ENCODE measurements at places on chromosomes 11 and 22.

GRCh38 chr11:106231591-106231990 is 154.1 kb downstream of the AASDHPPT start:
- DNase-seq = no peak

DNA sequence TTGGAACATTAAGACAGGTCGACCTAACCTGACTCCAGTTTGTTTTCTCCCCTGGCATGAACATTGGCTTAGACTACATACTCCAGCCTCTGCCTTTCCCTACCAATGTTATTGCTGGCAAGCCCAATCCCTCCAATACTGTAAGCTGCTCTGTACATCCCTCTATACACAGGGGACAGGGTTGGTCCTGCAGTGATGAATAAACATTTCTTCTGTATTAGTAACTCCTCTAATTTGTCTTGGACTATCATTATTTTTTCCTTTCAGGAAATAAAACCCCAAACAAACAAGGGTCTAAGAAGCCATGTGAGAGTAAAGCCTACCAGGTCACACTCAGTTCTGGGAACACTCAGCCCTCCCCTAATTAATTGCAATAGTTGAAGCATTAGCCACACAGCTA is 35.1 kb upstream of the FJX1 start:
- DNase-seq = no peak

- DNase-seq = no peak
These were observed 30.9 kb upstream of the CSNK1E start for GRCh38 chr22:38347944-38348750.

- no peak for DNase-seq
These were observed at the start of gene ARRB1 for GRCh38 chr11:75351541-75351790. ARRB1 (minus strand) TSS chr11:75351661; CDS start chr11:75351607, 54 bp downstream.

DNA sequence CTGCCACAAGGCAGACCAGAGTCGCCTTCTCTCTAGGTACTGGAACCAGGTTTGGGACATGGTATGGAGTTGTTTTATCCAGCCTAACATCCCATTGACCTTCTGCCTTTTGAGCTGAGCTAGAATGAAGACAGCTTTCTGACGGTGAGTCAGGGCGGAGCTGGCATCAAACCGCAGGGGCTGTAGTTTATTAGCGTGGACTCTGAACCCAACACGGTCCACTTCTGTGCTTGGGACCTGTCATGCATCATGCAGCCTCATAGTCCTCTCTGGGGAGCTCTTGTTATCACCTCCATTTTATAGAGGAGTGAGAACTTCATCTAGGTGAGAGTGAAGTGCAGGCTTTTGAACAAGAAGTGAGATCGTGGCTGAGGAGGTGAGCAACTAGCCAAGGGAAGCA is 8.3 kb downstream of the GAL3ST1 start:
- DNase-seq = no peak

GRCh38 chr11:72228229-72228843 is 3.8 kb downstream of the INPPL1 start:
- DNase-seq = no peak

GRCh38 chr22:31840585-31840984 is 86.8 kb downstream of the DEPDC5 start:
- DNase-seq = no peak

DNA sequence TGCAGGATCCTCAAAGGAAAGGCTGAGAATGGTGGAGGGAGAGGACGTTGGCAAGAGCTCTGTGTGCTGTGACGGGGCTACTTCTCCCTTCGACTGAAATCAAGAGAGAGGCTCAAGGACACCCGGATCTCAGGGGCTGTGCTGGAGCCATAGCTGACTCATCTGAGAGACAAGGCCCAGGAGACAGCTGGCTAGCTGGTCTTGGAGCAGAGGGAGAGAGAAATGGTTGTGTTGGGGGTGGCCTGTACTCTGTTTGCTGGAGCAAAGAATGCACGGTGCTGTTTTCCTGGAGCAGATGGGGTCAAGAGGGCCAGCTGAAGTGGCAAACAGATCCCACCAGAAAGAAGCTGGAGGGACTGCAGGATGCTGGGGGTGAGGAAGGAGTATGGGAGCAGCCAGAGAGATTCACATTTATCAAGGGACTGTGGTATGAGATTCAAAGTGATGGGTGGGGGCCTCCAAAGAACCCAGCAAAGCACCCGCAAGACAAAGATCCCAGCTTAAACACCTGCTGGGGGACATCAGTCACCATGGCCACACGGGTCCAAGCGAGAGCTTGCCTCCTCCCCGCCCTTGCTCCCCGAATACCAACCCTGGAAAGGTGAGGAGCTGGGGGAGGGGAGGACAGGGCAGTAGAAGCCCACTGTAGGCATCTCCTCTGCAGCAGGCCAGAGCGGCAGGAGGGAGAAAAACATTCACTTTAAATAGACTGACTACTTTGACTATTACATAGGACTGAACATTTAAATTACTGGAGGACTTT is 40.8 kb downstream of the MAP6 start:
- DNase-seq = no peak

- no peak for DNase-seq
These were observed 8.2 kb downstream of the ZBED4 start for GRCh38 chr22:49861642-49862495.

DNA sequence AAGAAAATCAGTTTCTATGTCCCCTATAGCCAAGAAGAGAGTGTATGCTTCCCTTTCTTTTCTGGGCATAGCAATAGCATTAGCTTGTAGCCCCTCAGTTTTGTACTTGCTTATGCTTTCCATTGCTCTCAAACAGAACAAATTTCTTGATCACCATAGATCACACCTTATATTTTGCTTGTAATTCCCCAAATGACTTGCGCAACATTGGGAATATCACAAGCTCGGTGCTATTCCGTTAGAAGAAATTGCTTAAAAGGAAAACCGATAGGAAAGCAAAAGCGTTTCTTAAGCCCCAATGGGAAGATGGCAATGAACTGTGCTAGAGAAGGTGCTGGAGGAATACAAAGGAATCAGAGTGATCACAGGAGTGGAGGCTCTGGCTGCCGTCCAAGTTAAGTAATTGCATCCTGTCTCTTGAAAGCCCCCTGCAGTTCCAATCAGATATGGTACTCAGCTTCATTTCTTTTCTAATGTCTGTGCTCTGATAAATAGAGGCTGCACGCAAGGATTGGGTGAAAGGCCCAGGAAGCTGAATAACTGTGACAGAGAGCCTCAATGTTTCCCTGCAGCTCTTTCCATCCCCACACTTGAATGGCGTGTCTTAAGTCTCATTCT is 182.1 kb upstream of the KIRREL3 start:
- no peak for DNase-seq

DNA sequence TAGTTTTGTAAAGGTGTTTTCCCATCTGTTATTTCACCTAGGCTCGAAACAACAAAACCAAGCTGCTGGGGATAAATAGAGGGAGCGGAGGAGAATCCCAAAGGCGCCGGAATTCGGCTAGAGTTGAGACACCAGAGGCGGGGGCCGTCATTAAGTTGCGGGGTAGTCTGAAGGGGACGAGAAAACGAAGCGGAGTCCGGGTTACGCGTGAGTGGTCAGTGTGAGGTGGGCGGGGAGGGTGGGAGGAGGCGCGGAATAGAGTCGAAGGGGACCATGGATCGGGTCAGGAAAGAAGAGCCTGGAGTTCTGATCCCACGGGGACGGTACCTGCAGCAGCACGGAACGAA is 361 bp downstream of the SRPRA start:
- no peak for DNase-seq

GRCh38 chr22:19105867-19106802 is 16.1 kb downstream of the DGCR2 start:
- DNase-seq = no peak

DNA sequence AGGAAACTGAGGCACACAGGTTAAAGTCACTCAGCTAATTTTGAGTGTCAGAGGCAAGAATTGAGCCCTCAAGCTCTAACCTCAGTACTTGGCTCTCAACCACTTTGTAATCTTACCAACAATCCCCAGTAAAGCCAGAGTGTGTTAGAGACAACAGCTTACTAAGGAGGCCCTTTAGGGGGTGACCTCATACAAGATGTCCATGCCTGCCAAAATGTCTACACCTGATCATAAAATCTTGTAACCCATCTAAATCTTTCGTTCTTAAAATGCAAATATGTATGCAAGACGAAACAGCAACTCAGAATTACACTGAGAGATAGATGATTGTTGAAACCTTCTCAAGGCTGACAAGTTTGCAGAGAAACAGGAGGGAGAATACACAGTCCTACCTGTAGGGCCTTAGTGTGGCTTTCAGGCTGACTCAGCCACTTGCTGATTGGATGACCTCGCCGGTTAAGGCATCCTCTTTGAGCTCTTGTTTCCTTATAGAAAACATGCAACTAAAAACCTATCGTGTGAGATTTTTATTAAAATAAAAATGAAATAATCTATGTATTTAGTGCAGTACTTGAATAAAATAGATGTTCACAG is 143.2 kb downstream of the OPCML start:
- DNase-seq = no peak

DNA sequence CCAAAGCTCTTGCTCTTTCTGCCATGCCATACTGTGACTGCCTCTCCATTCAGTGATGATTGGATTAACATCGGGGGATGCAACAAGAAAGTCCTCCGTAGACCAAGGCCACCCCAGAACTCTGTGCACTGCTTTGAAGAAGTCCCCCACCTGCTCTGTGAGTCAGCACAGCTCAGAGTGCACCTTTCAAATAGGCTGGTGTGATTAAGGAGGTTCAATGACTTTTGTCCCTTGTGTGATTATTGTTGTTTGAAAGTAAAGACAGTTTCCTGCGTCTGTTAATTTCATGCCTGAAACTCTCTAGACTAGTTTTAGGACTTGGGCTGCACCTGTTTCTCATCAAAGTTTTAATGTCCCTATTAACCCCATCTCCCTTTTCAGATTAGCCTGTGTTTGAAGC is 33.0 kb upstream of the DBX1 start:
- no peak for DNase-seq

- DNase-seq = no peak
These were observed 154.4 kb upstream of the FAT3 start for GRCh38 chr11:92070026-92070889.

- DNase-seq = no peak
These were observed 1496.4 kb downstream of the BRD1 start for GRCh38 chr22:48331266-48331665.

DNA sequence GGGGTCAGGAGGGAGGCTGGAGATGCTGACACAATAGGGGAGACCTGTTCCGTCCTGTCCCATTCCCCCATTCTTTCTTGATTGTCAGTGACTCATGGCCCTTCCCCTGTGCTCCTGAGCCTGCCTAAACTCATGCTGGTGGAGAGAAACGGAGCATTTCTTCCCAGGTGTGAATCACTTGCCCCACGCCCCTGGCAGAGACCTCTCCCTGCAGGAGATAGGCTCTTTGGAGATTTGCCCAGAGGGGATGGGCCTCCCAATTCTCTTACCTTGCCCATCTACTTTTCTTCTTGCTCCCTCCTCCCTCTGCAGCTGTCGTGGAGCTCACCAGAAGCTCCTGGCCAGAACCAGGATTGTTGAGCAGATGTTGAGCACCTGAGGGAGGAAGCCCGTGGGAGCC is 121.9 kb upstream of the OR9Q1 start:
- DNase-seq = no peak

DNA sequence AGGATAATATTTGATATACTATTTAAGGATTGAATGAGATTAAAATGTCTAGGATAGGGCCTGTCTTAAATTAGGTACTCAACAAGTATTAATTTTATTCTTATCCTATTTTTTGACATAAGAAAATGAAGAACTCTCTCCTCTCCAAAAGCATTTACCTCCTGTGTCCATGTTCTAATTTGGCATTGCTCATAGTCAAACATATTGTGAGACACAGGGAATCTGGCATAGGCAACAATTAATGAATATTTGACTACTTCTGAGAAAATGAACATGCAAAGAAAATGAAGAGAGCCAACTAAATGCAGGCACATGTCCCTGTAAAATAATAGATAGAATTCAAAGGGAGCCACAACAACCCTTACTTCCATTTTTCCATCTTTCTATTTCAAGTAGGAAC is 198.5 kb upstream of the C11orf87 start:
- no peak for DNase-seq

DNA sequence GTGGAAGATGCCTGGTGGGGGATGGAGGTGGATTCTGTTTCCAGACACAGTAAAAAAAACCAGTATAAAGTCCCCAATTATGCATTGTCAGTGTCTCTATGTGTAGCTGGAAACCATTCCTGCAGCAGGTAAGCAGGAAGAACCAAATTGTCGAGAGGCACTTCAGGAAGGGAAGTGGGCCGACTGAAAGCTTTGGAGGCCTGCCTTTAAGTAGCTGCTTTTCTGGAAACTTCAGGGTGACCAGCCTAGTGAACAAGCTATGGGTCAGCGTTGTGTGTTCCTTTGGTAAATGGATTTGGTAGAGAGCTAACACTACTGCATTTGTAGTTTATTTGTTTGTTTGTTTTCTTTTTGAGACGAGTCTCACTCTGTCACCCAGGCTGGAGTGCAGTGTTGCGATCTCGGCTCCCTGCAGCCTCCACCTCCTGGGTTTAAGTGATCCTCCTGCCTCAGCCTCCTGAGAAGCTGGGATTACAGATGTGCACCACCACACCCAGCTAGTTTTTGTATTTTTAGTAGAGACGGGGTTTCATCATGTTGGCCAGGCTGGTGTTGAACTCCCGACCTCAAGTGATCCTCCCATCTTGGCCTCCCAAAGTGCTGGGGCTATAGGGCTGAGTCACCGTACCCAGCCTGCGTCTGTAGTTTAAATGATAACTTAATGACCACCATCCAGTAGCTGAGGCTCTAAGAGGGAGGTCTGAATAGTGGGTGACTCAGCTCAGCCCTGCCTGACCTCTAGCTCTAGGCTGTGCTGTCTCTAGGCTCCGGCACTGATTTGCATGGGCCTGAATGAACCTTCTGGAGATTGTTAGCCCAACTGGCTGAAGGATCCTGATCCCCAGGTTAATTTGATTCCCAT is 12.8 kb downstream of the PTPRJ start:
- DNase-seq = no peak

- no peak for DNase-seq
These were observed 941 bp downstream of the CLCF1 start for GRCh38 chr11:67372321-67372992.

GRCh38 chr11:86483940-86484794 is 109.5 kb downstream of the CCDC81 start:
- no peak for DNase-seq

GRCh38 chr11:126072141-126072741 is 9.6 kb upstream of the CDON start:
- DNase-seq = no peak

DNA sequence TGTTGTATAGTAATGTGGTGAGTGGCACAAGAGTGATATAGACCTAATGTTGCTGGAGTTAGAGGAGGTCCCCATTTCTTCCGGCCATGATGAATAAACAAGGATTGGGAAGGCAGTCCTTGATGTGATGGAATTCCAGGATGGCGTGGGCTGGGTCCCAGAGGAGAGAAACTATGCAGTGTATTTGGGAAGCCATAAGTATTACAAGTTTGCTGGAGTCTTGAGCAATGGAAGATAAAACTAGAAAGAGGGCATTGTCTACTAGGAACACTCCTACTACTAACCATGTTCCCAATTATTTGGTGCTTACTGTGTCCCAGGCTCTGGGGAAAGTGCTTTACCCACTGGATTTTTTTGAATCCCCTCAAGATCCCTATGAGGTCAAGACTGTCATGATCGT is 20.0 kb downstream of the LDLRAD3 start:
- no peak for DNase-seq

DNA sequence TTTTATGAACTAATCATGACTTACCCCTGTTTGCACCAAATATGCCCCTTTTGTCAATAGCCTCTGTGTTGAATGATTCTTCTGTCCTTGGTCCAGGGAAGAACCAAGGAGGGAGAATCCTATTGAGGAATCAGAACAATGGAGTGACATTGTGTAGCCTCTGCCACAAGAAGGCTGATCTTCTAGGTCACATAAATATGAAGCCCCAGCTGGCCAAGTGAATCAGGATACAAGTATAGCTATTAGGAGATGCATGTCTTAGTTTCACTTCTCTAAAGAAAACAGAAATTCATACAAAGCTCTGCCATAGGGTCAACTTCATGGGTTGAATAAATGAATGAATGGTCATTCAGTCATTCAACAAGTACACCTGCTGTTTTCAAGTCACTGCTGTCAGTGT is 118.2 kb upstream of the BLID start:
- DNase-seq = no peak
